ENCODE measurements at places on chromosomes 2 and 18.

- no peak for DNase-seq
These were observed 26.1 kb upstream of the WIPF1 start for GRCh38 chr2:174623690-174624089.

DNA sequence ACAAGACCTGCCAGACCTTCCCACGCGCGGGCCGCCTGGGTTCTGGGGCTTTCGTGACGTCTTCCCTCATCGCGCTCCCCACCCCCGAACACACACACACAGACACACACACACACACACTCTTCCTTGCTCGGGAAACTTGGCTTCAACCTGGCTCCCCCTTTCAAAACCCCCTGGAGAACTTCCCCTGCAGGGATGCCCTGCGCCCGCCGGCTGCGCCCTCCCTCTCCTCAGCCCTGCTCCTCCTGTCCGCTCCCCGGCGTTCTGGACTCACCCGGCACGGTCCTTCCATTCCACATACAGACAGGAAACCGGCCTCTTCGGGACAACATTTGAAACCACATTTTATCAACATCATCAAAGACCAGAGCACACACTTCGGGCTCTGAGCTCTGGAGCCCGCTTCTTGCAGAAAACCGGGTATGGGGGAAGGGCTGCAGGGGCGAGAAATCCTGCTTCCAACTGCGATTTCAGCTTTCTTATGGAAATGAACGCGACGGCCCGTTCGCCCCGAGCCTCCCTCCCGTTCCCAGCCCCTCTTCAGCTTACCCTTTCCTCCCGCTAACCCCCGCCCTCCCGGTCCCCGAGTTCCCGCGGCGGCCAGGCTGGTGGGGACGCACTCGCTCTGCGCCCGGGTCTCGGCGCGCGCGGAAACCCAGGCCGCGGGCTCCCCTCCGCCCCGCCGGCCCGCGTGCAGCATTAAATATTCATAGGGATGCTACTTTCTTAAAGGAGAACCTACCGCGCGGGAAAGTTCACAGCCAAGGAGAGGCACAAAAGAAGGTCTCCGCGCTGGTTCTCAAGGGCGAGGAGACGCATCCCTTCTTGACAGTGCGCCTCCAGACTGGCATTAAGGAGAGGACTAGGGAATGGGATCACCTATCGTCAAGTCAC, 18.3 kb downstream of the POU3F3 start:
- no peak for DNase-seq

DNA sequence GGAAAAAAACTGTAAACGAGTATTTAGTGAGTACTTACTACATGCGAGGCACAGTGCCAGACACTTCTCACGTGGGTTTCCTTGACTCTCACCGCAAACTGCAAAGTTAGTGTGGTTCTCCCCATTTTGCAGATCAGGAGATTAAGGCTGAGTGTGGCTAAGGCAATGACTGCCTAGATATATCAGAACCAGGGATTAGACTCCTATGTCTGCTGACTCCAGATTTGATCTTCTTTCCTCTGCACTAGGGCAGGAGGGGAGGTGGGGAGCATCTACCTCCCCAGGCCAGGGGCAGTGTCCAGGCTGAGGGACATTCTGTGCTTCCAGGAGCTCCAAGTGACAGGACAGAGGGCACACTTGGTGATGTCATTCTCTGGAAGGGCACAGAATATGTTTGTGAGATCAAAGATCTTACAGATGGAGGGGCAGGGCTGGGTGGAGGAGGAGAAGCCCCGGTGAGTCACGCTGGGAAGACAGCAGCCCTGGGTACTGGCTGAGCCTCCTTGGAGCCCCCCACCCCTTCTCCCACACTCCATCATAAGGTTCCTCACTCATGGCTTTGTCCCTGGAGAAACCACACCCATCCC, 92.4 kb downstream of the RHOB start:
- no peak for DNase-seq

- DNase-seq: no peak
These were observed 285.7 kb upstream of the UBE2E3 start for GRCh38 chr2:180694445-180695421.

DNA sequence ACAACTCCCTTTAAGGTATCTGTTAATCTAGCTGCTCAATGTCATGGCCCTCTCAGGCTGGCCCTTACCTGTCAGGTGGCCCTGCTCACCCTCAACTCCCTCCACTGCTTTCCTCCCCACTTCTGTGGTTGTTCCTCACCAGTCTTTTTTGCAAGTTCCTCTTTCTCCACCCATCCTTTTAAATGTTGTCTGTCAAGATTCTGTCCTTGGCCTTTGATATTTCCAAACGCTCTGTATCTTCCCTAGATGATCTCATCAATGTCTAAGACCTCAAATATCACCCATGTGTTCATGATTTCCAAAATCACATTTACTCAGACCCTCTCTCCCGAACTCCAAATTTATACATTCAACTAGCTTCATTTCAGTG, 3.5 kb downstream of the PTPN2 start:
- no peak for DNase-seq

DNA sequence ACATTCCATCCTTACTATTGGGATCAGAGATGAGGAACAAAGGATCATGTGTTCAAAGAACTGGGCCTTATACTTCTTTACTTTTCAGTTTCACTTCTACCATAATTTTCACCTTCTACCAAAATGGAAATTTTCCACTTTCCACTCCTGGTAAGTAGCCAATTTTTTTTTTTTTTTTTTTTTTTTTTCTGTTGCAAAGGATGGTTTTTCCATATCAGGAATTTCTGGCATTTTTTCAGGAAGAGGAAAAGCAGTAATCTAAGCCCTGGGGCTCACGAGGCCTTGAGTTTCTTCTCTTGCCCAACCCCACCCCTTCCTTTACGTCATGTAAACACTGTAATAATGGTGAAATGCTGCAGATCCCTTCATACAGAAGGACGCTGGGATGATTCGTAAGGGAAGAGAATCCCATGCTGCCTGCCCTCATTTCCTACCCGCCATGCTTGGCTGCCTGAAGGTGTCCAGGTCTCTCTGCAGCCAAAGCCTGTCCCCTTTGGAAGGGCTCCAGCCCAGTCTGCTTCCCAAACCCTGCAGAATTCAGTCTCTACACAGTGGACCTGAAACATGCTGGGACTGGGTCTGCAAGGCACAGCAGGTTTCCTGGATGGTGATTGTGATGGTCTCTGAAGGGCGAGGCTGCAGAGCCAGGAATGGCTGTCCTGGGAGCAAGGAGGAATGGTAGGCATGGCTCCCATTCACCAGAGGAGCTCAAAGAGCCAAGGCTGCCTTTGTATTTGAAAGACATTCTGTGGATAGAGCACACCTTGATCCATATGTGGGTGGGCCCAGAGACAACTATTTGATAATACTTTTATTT, 57.0 kb downstream of the EFR3B start:
- DNase-seq: no peak

DNA sequence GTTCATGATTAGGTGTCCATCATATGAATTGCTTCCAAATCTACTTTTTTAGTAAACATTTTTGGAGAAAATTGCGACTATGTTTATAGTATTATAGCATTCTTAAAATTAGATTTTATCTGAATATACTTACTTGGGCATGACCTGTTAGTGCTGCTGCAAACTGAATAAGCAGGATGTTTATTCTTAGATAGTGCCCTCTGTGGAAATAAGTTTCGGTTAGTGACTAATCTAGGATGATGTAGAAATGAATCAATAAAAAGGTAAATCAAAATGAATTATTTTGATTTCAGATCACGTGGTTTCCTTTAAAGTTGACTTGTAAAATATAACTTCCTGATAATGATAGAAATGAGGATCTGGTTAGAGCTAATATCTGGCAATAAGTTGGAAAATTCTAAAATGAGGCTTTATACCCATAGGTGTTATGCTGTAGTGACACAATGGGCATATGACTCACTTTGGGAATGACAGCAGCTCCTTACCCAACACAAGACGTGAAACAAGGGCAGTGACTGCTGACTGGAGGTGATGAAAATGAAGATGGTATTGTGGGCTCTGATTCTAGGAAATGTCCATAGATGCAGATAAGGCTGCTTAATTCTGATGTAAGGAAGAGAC, 165.8 kb upstream of the TCF4 start:
- DNase-seq: no peak

DNA sequence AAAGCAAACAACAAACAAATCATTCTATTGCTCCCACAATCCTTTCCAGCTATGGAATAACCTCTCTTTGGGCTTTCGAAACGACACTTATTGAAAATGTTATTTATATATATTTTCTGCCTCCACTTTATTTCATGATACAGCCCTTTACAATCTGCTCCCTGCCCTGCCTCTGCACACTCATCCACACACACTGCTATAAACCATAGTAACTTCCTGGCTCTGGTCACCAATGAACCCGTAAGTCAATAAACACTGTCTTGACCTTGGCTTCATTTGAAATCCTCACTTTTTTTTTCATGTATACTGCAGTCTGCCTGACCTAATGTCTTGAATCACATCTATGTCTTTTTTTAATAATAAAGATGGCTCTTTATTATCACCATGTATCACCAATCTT, 161.5 kb downstream of the SLC39A10 start:
- DNase-seq: no peak

- no peak for DNase-seq
These were observed 4.4 kb upstream of the SIGLEC15 start for GRCh38 chr18:45821026-45821425.

DNA sequence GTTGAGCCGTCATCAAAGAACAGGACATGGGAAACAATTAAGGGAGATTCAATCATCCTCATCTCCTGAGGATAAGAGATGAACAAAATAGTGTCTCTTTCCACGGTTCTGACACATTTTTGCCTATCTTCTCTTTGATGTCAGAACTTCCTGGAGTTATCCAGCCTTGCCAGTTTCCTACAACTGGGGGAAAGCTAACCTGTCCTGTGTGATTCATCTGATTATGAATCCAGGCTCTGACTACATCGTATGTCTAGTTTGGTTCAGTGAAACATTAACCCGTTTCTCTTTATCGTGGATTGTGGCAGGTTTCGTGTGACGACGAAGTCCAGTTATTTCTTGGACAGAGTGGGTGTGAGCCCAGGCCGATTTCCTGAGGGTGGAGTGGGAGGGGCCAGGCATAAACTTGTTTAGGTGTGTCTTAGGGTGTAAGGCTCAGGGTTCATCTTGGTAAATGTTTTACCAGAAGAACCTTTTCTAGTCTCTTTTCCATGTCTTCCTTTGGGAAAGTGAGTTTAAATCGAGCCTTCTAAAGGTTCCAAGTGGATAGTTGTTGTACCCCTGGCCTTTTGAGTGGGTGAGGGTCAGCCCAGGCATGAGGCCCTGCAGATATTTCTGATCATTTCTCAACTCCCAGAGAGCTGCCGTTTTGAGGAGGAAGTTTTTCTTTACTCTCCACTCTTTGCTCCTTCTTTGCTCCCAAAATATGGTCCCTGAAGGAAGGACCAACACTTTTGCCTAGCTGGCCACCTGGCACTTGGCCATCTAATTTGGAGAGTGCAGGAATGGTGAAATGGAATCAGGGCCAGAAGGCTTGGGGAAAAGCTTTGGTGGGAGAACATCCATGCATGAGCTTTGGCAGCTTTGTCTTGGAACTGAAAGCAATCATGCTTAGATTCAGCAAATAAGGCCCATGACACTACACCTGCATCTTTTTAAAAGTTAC, 50.4 kb upstream of the FZD5 start:
- peak; percentile 92 for DNase-seq

DNA sequence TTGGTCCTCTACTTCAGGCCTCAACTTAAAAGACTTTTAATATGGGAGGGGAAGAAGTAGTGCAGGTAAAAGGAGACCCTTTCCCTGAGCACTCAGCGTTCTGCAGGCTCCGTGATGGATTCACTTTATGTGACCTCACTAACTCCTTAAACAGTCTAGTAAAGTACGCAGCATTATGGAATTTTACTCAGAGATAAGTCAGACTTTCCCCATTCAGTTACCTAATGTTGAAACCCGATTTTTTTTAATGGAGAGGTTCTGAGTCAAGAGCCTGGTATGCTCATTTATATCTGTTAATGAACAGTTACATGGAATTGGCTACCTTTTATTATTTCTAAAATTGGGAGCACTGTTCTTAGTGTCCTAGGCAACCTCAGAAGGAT, 34.1 kb downstream of the RASGRP3 start:
- no peak for DNase-seq

DNA sequence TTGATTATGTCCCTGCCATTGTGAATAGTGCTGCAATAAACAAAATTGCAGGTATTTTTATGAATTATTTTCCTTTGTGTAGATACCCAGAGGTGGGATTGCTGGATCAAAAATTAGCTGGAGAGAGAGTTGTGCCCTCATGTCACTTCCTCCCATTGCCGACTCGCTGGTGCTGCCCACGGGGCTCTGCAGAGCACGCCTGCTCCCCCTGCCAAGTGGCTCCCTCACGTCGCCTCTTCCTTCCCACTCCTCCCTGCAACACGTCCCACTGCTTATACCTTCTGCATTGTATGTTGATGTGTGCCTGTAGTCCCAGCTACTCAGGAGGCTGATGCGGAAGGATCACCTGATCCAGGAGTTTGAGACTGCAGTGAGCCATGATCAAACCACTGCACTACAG, 28.1 kb downstream of the PRELID3A start:
- DNase-seq: no peak

- no peak for DNase-seq
These were observed 85.4 kb downstream of the DLGAP1 start for GRCh38 chr18:4369705-4370104.

- peak; percentile 20 for DNase-seq
These were observed 93.5 kb upstream of the MAPRE2 start for GRCh38 chr18:34947711-34948125.

- no peak for DNase-seq
These were observed 24.6 kb downstream of the CDH2 start for GRCh38 chr18:28152354-28152753.

- no peak for DNase-seq
These were observed 241.6 kb downstream of the CALCRL start for GRCh38 chr2:187206471-187206870.

DNA sequence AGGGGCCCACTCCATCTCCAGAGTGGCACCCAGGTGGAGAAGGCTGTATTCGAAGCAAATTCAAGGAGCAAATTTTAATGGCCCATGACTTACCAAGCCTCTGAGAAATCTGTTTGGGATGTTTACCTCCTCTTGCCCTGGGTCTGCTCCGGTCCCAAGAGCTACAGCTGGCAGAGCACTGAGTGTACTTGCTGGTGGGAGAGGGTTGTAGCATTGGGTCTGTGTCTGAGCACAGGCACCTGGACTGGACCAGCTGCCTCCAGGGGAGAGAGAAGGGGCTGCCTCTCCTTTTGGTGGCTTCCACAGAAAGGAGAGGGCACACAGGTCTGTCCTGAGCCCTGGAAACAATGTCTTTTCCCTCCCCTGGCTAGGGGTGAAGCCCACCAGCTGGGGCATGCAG, 9.8 kb downstream of the EN1 start:
- DNase-seq: no peak

GRCh38 chr18:24472591-24472990, 12.2 kb downstream of the HRH4 start:
- no peak for DNase-seq

- DNase-seq: no peak
These were observed 70.3 kb downstream of the WDR7 start for GRCh38 chr18:56721491-56721890.

GRCh38 chr2:138846216-138846821, 66.1 kb upstream of the NXPH2 start:
- peak; percentile 46 for DNase-seq

DNA sequence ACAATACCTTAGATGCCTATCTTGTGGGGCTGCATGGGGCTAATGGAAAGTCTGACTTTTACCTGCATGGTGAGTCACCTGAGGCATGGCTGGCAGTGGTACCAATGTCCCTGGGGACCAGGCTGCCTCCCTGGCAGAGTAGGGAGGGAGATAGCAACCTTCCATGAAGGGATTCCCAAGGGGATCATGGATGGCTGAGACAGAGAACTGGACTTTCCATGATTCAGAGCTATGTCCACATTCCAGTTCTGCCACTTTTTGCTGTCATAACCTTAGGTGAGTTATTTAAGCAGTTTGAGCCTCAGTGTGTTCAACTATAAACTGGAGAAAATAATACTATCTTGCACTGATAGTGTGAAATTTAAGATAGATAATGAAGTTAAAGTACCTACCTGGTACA, 178.6 kb downstream of the SETBP1 start:
- no peak for DNase-seq
